ENCODE measurements at places on chromosomes 2 and 18.

GRCh38 chr2:20304411-20304810 lies 46.2 kb downstream of the PUM2 start:
- no peak for DNase-seq

GRCh38 chr2:102058293-102058833 lies 66.6 kb downstream of the IL1R2 start:
- DNase-seq: no peak

- DNase-seq: no peak
Measured at GRCh38 chr2:146138820-146139219, 1618.9 kb upstream of the ZEB2 start.

DNA sequence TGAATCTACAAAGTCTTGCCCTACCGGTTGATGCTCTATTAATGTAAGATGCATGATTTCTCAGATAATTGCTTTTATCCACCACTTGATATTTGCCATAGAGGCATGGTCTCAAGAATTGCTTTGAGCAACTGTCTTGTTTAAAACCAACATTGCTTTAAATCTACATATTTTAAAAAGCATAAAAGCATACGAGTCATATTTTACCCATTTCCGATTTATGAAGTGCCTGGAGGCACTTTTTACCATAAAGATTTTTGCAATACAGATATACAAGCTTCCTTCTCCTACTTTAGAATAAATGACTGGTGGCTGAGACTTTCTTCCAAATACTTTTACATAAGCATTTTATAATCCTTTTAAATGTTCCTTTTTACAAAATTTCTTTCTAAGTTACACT lies 517.6 kb downstream of the TXNL1 start:
- DNase-seq: no peak

DNA sequence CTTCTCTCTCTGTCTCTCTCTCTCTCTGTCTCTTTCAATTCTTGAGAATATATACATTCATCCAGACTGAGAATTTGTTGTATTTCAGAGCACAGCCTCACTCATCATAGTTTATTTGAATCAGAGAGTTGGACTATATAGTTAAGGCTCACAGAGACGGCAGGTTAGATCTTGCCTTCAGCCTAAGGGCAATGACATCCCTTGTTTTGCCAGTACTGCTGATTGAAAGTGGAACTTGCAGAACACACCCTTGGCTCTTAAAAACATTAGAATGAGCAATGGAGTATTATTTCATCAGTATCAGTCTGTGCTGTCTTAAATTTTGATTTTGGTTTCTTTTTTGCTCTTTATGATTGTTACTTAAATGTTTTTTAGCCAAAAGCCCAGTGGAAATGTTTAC lies 62.0 kb upstream of the DSG1 start:
- DNase-seq: no peak

DNA sequence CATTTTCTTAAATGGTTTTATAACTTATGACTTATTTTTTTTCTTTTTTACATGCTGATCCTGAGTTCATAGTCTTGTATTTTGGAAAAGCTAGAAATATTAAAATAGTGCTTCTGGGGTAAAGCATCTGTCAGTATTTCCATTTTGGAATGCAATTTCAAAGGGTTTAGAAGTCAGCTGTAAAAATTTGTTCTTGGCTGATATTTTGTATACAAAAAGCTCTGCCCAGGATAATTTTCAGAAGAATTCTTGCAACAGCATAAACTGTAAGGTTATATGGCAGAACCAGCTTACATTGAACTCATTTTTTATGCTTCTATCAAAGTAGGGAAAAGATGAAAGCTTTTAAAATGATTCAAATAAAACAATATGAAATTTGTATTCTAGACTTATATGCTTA lies 97.4 kb downstream of the DIS3L2 start:
- no peak for DNase-seq

GRCh38 chr2:182593394-182593975 lies 122.6 kb upstream of the DNAJC10 start:
- no peak for DNase-seq

DNA sequence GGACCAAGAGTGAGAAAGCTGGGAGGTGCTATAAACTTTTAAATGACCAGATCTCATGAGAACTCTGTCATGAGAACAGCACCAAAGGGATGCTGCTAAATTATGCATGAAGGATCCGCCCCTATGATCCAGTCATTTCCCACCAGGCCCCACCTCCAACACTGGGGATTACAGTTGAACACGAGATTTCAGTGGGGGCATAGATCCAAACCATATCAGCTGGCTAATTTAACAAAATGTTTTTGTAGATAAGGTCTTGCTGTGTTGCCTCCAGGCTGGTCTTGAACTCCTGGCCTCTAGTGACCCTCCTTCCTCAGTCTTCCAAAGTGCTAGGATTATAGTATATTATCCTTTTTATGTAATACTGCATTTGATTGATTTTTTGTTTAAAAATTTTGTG lies 56.0 kb downstream of the NBEAL1 start:
- DNase-seq: no peak

- no peak for DNase-seq
Measured at GRCh38 chr2:168208652-168209051, 38.7 kb downstream of the STK39 start.

DNA sequence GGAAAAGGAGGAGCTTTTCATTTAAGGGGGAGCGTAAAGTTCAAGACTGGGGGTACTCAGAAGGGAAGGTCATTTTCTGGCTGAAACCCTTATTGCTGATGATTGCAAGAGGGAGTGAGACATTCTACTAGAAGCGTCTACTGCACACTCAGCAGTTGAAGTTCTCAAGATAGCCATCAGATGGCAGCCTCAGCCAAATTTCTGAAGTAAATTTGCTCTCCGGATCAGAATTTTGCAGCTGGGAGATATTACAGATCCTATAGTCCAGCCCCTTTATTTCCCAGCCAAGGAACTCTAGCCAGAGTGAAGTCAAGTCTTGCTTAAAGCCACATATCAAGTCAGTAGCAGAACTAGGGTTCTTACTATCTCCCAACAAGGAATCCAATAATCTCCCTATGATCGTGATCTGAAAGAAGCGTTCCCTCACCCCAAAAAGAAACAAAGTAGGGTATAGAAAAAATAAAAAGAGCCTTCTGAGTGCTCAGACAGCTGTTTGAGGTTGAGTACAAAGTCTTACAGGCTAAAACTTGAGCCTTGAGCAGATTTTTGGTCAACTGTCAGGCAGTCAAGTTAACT lies 24.0 kb downstream of the RAX start:
- no peak for DNase-seq

DNA sequence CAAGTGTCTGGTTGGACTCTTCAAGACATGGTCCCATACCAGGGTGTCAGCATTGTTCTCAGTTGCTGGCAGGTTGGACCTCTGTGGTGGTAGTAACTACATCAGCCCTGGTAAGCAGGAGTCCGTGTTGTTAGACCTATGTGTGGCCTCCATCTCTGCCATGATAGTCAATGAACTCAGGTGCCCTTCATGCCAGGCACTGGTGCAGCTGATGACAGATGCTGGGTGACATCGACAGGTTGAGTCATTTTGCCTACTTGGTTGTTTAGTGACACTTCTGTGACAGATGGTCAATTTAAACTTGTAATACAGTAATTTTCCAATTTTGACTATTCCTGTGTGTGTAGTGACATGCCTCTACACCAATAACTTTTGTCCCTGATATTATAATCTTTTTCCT lies 189.7 kb downstream of the SP3 start:
- DNase-seq: no peak

- no peak for DNase-seq
Measured at GRCh38 chr2:75597949-75598348, 37.2 kb upstream of the EVA1A start.

- no peak for DNase-seq
Measured at GRCh38 chr2:238743243-238744065, 104.4 kb upstream of the TWIST2 start.

DNA sequence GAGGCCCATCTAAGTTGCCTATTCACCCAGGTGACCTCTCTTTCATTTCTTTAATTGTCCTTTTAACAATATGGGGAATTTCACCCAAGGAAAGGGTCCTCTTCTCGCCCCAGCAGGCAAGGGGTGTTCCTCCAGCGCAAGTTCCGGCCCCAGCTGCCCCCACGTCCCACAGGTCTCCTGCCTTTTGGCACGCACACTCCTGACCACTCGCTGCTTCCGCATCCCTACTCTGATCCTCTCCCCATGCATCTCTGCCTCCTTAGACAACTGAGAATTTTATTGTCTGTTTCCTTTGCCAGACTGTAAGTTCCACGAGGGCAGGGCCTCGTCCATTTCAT lies 684 bp upstream of the ARPC2 start:
- DNase-seq: no peak

GRCh38 chr2:220081171-220081570 lies 453.7 kb downstream of the SLC4A3 start:
- no peak for DNase-seq

GRCh38 chr2:94861308-94862152 lies 9.7 kb upstream of the TEKT4 start:
- DNase-seq: no peak

- DNase-seq: no peak
Measured at GRCh38 chr2:11100130-11100529, 55.1 kb upstream of the SLC66A3 start.

GRCh38 chr2:69097148-69097610 lies 84.2 kb downstream of the ANTXR1 start:
- DNase-seq: no peak

DNA sequence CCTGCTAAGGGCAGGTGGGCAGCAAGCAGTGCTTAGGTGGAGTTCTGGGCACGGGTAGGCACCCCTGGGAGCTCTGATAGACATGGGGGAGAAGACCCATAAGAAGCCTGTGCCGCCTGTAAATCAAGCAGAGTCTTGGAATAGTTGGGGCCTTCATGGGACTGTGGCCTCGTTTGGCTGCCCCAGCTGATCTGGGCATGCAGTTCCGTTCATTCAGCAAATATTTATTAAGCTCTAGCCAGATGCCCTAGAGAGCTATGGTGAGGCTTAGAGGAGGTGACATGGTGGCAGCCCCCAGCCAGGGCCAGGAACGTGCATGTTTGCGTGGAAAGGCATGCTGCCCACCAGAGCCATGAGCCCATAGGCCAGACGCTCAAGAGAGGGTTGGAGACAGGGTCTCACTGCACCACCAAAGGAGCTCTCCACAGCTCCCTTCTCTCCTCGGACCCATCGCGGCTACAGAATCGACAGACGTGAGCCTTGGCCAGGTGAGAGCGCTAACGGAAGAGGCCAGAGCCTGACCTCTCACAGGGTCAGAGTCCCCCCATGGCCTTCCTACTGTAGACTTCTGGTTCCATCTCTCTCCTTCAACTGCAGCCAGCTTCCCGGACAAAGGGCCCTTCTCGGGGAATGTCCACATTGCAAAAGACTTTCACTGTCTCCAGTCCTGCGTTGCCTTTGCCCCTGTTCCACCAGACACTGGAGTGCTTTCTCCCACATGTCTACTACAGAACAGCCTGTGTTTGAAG lies 135.7 kb downstream of the INHBB start:
- no peak for DNase-seq
